ENCODE measurements at places on chromosomes 5 and 9.

- DNase-seq: no peak
These were observed 8.6 kb downstream of the KCTD16 start for GRCh38 chr5:144179226-144179625.

DNA sequence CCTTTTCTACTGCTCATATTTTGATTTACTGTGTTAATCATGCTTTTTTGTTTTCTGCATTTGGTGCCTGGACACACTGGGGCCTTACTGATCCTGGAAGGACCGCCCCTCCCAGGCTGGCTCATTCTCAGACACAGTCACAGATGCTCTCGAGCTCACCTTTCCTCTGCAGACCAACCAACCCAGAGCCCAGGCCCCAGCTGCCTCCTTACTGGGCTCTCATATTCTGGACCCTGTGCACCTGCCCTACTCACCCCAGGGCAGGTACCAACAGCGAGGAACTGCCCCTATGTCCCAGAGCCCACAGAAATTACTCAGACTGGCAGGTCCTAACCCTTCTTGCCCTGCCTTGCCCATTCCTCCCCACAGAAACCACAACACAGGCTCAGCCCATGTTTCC, 6.6 kb upstream of the OR2V2 start:
- DNase-seq: no peak

DNA sequence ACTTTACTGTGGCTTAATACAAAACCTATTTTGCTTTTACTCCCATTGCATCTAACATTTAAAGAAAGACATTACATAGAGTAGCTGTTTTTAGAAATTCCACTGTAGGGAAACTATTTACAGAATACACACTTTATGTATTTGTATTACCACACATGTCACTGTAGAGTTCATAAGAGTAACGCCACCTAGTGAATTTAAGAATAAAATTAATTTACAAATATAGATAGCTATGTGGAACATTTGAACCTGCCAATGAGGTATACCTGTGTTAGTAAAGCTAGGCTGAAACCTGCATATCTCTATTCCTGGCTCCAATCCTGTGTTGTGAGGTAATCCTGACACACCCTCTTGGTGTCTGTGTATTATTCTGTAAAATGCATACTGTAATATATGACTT, 234.4 kb downstream of the MAST4 start:
- DNase-seq: no peak

GRCh38 chr9:105121861-105122430, 122.5 kb upstream of the SLC44A1 start:
- DNase-seq: no peak

GRCh38 chr5:14545308-14545707, 36.3 kb upstream of the OTULINL start:
- no peak for DNase-seq

Measured in stimulated activated CD8-positive, alpha-beta memory T cell treated with anti-CD3 and anti-CD28 coated beads, Interleukin-2, amount 100 ng/mL, for 1 hour (primary cell).